NCI-H1048 (cell line): ENCODE measurements at places on chromosomes 11 and 22.

- no peak for DNase-seq
These were observed 17.3 kb downstream of the EPS8L2 start for GRCh38 chr11:723120-723883.

DNA sequence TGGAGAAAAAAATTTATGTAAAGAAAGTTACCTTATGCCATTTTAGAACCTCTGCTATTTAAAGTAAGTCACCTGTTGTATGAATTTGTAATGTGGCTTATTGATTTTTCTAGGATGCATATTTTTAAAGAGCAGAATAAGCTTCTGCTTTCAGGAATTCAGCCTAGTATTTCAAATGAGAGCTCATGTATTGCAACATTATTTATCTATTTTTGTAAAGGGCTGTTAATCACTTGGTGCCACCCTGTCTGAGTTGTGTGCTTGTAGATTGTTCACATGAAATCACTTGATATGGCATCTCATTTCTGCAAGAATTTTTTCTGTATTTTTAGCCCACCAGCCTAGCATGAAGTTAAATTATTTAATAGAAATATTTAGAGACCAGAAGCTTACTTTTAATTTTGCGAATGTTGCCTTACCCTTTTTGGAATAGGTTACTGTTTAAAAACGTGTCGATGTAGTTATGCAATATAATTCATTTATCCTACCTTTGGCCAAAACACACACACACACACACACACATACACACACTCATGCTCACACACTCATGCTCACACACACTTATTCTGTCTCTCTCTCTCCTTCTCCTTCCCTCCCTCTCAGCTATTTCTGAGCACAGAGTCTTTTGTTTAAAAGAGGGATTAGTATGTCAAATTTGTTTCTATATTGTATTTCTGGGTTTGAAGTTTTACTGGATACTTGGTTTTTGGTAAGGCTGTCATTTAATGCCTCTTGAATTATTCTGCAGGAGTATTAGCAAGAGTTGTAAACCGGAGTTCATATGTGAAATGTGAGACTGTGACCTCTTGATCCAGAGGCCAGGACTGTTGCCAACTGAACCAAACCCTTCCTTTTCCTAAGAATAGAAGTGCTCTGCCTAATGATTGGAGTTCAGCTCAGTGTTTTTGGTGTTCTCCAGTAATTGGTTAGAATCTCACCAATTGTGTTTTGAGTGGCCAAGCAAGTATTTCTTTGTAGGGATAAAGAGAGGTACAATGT lies 34.4 kb downstream of the YAP1 start:
- no peak for DNase-seq

DNA sequence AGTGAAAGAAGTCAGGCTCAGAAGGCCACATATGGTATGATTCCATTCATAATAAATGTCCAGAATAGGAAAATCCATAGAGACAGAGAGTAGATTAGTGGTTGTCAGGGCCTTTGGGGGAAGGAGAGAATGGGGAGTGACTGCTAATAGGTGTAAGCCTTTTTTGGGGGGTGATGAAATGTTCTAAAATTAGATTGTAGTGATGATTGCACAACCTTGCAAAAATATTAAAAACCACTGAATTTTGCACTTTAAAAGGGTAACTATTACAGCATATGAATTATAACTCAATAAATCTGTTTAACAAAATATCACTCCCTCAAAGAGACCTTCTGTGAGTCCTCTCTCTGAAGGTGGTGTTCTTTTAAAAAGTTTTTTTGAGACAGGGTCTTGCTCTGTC lies 72.3 kb upstream of the GRK3 start:
- DNase-seq: no peak

DNA sequence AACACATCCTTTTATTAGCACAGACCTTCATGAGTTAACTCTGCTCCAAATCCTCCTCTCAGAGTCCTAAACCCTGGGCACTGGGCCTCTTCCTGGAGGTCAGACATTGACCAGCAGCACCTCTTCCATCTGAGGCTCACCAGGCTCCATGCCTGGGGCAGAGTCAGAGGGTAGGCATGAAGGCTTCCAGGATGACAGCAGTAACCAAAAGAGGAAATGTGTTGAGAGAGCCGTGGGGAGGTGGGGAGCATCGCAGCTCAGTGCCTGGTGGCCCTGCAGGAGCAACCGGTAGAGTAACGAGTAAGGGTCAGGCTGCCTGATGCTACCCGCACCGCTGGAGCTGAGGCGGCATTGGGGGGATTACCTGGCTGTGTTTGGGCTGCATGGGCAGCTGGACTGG lies 9.4 kb upstream of the NAV2 start:
- no peak for DNase-seq

DNA sequence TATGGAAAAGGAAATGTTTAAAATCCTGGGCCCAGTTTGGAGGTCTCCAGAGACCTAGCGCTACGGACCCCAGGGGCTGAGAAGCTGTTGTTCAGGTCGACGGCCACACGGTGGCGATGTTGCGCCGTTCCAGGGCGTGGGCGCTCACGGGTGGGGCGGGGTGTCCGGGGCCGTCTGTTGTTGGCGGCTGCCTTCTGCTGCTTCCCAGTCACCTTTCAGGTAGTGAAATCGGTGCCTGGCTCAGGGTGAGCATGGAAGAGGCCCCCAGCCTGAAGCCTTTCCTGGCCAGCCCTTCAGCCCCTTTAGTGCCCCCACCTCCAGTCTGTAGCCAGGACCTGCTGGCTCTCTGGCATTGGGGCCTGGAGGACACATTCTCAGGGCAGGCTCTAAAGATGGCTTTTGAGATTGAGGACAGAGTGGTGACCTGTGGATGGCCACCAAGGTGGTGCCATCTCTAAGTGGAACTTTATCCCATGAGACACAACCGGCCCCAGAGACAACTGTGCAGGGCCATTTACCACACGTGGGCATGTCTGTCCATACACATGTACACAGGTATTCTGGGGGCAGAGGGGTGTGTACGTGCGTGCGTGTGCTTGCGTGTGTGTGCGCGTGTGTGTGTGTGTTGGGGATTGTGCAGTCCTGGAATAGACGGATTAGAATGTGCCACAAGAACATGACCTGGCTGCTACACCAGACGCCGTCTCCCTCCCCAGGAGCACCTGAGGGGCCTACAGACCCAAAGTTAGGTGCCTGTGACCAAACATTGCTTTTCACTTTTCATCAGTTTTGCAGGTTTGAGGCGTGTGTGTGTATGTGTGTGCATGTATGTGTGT lies 53.8 kb downstream of the ST14 start:
- no peak for DNase-seq

DNA sequence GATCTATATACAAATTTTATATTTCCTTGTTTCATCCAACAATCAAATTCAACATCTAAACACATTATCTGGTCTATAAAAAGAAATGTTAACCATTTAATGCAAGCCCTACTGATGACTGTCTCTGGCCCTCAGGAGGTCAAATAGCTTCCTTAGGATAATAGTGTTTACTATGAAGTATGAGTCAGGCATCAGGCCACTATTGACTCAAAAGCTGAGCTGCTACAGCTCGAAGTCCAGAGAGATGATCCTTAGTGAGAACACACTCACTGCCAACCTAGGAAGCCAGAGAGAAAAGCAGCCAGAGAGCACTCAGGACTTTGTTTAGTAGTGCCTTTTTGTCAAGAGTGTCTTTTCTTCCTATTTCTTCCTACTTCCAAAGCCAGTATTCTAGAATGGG lies 171.8 kb downstream of the SOX6 start:
- no peak for DNase-seq

- DNase-seq: no peak
These were observed 11.3 kb downstream of the C11orf21 start for GRCh38 chr11:2290351-2290841.

GRCh38 chr11:91133361-91133760 lies 910.5 kb upstream of the CHORDC1 start:
- no peak for DNase-seq

DNA sequence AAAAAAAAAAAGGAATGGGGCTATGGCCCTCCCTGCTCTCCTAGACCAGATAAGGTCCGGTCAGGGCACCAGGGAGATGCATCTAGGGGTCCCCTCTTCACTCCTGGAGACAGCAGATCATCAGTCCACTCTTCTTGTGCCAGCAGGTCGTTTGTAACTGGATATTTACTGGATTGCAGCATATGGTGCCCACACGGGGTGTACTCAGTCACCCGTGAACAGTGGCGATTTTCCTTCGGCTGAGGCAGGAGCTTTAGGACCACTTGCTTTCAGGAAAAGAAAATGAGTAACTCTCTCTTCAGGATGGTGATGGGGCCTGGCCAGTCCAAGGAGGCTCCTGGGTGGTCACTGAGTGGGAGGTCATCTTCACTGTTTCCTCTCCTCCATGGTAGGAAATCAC lies 38.3 kb upstream of the RAB1B start:
- no peak for DNase-seq

DNA sequence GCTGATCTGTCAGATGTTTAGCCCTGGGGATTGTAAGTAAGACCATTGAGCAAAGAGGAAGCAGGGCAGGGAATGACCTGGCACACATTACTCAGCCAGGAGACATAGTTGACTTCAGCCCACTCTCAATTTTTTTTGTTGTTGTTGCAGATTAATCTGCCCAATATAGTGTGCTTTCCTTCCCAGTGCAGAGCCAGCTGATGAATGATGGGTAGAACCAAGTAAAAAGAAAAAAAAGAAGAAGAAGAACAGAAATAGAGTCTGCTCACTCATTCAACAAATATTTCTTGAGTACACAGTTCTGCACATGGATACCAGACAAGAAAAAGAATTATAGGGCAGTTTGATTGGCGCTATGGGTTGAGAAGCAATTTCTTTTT lies 292.7 kb downstream of the ETS1 start:
- DNase-seq: no peak

- DNase-seq: no peak
These were observed 144.2 kb upstream of the SYT13 start for GRCh38 chr11:45430361-45430760.

DNA sequence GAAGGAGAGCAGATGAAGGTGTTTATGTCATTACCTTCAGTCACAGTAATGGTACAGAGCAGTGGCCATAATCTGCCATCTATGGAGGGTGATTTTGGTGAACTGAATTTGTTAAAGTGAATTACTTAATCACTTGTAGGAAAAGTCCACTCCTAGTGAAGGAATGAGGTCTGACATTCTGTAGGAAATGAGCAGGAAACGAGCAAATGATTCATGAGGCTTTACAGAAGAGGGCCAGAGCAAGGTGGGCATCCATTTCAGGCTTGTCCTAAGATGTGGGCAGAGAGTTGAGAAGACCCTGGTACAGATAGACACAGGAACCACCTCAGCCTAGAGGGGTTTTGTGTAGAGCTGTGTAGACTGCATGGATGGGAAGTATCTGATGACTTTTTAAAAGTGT lies 6.0 kb upstream of the SGSM3 start:
- no peak for DNase-seq

- no peak for DNase-seq
These were observed 134.7 kb downstream of the HIPK3 start for GRCh38 chr11:33391893-33392251.

- DNase-seq: no peak
These were observed 625.1 kb upstream of the ANO5 start for GRCh38 chr11:21567645-21568290.

- DNase-seq: no peak
These were observed 1.1 kb upstream of the PITPNB start for GRCh38 chr22:27919942-27920755.

DNA sequence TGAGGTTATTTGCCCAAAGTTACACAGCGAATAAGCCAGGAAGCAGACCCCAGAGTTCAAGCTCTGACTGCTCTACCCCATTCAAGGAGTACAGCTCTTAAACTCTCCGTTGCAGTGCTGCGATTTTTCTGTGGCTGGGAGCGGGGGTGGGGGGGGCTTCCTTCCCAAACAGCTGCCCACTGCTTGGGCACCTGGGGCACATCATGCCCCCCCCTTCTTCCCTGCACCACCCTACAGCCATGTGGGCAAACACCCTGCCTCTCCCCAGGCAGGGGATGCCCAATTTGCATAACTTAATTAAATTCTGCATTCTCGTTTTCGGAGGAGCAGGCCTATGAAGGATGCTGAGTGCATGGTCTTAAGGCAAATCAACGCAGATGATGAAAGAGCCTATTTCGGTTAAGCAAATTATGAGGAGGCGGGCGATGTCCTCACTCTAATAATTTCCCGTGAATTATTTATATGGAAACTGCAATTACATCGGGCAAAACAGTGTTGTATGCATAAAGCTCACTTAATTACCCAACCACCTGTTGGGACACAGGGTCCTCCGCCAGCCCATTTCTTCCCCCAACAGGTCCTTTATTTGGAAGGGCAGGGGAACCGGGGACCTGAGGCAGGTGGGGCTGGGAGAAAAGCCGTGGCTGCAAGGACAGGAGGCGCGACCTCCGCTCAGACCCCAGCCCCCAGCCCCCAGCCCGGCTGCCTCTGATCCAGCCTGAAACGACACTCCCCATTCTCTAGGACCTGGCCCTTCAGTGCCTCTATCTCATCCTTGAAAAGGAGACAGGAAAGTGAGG lies 610.5 kb downstream of the BUD13 start:
- no peak for DNase-seq

- no peak for DNase-seq
These were observed 5.5 kb downstream of the RAB3IL1 start for GRCh38 chr11:61911701-61912529.

DNA sequence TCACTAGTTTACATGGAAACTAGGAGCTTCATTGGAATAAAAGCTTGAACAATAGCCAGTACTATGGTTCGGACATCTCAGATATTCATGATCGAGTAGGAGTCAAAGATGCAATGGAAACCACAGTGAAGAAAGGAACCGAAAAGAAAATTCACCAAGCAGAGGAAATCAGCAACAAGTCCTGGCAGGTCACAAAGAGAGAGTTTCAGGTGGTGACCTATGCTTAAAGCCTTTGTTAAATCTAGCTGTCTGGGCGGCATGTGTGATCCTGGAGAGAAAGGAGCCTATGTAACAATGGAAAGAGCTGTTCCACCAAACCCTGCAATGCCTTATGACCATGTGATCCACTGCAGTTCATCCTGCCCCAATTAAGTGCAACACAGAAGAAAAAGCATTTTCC lies 68.9 kb upstream of the POU2AF2 start:
- no peak for DNase-seq

DNA sequence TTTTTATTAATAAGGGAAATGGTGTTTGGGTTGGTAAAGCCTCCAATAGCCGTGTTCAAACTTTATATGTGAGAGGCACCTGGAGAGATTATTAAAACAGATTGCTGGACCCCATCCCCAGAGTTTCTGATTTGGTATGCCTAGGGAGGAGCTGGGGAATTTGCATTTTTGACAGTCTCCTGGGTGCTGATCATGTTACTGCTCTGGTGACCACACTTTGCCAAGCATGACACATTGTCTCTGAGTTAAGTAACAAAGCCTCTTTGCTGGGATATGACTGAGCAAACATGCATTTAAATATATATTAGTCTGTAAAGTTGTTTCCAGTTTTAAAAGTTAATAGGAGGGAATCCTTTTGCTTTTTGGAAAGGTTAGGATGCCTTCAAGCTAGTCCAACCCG lies 140.4 kb downstream of the NAV2 start:
- DNase-seq: no peak

- DNase-seq: no peak
These were observed 81.7 kb downstream of the SYN3 start for GRCh38 chr22:32976506-32976905.

DNA sequence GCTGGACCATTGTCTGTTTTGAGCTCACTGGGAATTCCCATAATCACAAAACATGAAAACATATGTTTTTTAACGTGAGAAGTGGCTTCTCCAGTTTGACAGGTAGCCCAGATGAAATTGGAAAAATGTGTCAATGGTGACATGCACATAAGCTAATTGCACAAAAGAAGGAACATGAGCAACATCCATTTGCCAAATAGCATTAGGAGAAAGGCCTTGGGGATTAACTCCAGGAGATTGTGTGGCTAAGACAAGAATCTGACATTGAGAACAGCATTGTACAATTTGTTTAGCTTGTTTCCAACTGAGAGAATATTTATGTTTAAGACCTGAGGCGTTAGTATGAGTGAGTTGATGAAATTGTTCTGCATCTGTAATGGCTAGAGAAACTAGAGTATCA lies 147.0 kb upstream of the API5 start:
- DNase-seq: no peak
